Naive thymus-derived CD8-positive, alpha-beta T cell (primary cell): ENCODE measurements at places on chromosomes 12 and 14.

DNA sequence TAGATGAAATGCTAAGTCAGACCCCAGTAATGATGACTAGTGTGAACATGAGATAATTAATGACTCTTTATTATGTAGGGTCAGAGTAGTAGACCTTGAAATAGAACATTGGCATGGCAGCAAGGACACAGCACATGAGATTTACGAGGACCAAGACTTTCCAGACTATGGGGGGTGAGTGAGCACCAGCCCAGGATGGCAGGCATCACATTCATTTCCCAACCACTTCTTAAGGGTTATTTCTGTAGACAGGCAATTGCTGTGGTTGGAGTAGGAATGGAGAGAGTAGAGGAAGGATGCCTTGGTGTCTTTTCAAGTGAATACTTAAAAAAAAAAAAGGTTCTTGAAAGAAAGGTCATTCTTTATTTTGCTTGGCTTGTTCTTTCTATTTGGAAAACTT, 189.4 kb upstream of the DYRK2 start:
- no peaks in the 10 kb centered on the region for H3K27me3 ChIP-seq
- H3K4me3 ChIP-seq, result no peak overlapping the region
- H3K27ac ChIP-seq, result no peak overlapping the region
- DNase-seq, result no peak
- no peaks in the 10 kb centered on the region for H3K36me3 ChIP-seq

- no peaks in the 10 kb centered on the region for H3K36me3 ChIP-seq
- no peaks in the 10 kb centered on the region for H3K4me1 ChIP-seq
- H3K27ac ChIP-seq, result no peak overlapping the region
- no peak for DNase-seq
- no peaks in the 10 kb centered on the region for H3K27me3 ChIP-seq
Observed at GRCh38 chr14:42001431-42001830, 394.8 kb downstream of the LRFN5 start.

- H3K36me3 ChIP-seq, result no peaks in the 10 kb centered on the region
- H3K27me3 ChIP-seq, result peaks cover 5% of the 10 kb centered on the region
- H3K27ac ChIP-seq, result no peak overlapping the region
- no peak overlapping the region for H3K4me3 ChIP-seq
- no peak for DNase-seq
Observed at GRCh38 chr12:103865151-103865730, 24.2 kb upstream of the NT5DC3 start.

DNA sequence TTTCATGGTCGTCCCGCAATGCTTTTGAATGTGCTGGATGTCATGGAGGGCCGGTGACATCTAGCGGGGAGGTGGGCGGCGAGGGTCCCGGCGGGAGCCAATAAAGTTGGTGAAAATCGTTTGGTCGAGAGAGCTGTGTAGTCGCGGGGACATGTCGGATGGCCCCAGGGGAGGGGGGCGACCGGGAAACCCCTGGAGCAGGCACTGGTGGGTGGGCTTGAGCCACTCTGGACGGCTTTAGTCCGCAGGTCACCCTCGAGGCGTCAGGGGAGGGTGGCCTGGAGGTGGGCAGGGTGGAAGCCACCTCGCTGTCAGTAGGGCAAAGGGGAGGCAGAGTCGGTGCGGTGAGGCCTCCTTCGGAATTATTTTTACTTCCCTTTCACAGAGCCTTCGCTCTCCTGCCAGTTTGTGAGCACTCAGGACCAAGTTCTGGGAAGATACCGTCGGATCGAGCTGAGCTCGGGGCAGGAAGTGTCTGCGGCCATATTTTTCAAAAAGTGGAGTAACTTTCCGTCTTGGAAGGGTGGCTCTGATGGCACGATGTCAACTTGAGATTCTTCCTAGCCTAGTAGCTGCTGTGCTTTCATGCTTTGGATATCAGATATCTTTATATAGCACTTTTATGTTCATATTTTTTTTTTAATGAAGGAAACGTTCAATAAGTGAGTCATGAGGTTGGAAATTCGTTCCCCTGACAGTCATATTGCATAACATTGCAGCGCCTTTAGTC, 28.2 kb downstream of the WBP11 start:
- H3K4me3 ChIP-seq, result peak overlapping the region; percentile 95
- H3K27ac ChIP-seq, result peak overlapping the region; percentile 99
- peaks cover 7% of the 10 kb centered on the region for H3K36me3 ChIP-seq
- H3K27me3 ChIP-seq, result no peaks in the 10 kb centered on the region
- peak; percentile 5 for DNase-seq

DNA sequence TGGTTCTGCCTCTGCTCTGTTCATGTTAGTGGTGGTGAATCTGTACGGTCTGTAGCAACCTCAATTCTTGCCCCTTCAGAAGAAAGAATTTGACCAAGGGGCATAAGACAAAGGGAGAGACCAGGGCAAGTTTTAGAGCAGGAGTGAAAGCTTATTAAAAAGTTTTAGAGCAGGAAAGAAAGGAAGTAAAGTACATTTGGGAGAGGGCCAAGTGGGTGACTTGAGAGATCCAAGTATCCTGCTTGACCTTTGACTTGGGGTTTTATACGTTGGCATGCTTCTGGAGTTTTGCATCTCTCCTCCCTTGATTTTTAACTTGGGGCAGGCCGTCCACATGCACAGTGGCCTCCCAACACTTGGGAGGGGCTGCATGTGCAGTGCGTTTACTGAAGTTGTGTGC, 225.0 kb downstream of the CRADD start:
- H3K36me3 ChIP-seq, result peaks cover 11% of the 10 kb centered on the region
- peaks cover 11% of the 10 kb centered on the region for H3K4me1 ChIP-seq
- no peak overlapping the region for H3K27ac ChIP-seq
- H3K4me3 ChIP-seq, result no peak overlapping the region
